Cardiac muscle cell (in vitro differentiated cells and primary cell): ENCODE measurements at places on chromosomes 2 and 18.

- H3K4me3 ChIP-seq: no peak overlapping the region
- no peaks in the 10 kb centered on the region for H3K4me1 ChIP-seq
- no peak for DNase-seq
These were observed 21.9 kb upstream of the MTERF4 start for GRCh38 chr2:241123816-241124536.

DNA sequence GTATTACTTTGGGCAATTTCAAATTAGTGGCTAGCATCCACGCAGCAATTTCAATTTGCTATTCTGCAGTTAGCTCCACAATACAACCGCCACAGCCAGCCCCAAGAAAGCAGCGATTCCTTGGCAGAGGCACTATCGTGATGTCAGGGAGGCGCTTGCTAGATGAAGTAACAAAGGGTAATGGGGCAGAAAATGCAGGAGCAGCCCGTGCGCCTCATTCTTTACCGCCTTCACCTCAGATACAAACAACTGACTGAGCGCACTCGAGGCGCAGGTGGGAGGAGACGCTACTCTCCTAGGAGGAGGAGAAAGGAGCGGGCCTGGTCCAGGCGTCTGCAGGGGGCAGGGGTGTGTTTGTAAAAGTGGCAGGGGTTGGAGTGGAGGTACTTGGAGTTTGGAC, 76.9 kb upstream of the ASB18 start:
- DNase-seq: no peak
- H3K4me3 ChIP-seq: no peak overlapping the region
- H3K27ac ChIP-seq: no peak overlapping the region
- no peaks in the 10 kb centered on the region for H3K27me3 ChIP-seq
- H3K4me1 ChIP-seq: no peaks in the 10 kb centered on the region

- H3K4me1 ChIP-seq: no peaks in the 10 kb centered on the region
- H3K27ac ChIP-seq: no peak within 1 kb of the TSS
- DNase-seq: no peak
These were observed at the start of gene SERPINB7 for GRCh38 chr18:63775166-63775730. TSS of gene SERPINB7 (plus strand) at chr18:63775418. CDS start at chr18:63782373, 6,955 bp downstream.

DNA sequence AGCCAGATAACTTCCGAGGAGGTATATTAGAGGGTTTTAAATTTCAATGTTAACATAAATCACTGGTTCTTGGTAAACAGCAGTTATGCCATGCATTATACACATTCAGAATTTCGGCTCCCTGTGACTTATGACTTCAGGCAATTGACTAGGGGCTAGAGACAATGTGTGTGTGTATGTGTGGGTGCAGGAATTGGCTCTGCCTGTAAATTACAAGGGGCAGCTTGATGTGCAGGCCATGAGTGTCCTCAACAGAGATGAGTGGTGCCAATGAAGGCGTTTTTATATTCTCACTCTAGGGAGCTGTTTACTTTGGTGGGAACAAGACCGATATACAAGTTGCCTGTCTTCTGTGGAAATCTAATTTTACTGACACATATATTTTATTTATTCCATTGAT, 161.6 kb downstream of the CSRNP3 start:
- H3K36me3 ChIP-seq: no peaks in the 10 kb centered on the region
- peaks cover 5% of the 10 kb centered on the region for H3K4me1 ChIP-seq
- H3K27me3 ChIP-seq: no peaks in the 10 kb centered on the region
- no peak overlapping the region for H3K27ac ChIP-seq
- no peak for DNase-seq
- no peak overlapping the region for H3K4me3 ChIP-seq

- H3K27me3 ChIP-seq: peaks cover 55% of the 10 kb centered on the region
- no peaks in the 10 kb centered on the region for H3K36me3 ChIP-seq
- no peak for DNase-seq
- no peak overlapping the region for H3K27ac ChIP-seq
These were observed 19.3 kb upstream of the FZD7 start for GRCh38 chr2:202014318-202014717.

DNA sequence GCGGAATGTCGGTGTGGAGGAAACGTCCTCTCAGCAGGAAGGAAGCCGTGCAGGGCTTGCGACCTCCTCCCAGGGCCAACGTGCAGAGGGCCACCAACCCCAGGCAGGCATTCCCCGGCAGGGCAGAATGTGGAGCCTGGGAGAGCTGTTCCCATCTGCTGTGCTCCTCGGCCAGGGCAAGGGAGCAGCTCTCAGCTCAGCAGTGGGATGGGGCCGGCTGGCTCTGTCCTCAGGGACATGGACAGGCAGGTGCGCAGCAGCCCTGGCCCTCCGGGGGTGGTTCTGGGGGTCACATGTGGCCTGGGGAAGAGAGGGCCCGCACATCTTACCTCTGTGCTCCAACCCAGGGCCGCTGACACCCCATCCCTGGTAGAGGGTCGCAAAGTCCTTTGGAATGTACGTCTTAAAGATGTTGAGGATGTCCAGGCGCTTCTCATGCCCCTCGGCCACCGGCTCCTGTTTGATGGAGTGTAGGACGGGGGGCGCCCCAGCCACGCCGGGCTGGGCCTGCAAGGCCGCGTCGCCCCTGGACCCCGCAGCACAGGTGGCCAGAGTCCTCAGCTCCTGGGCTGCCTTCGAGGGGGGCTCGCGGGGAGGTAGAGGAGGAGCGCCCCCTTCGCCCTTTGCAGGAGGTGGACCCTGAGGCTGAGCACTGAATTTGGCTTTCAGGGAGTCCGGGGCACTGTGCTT, 116.4 kb downstream of the ZNF516 start:
- H3K27me3 ChIP-seq: no peaks in the 10 kb centered on the region
- DNase-seq: no peak
- H3K4me1 ChIP-seq: no peaks in the 10 kb centered on the region
- no peak overlapping the region for H3K27ac ChIP-seq
- H3K36me3 ChIP-seq: peaks cover 15% of the 10 kb centered on the region
- no peak overlapping the region for H3K4me3 ChIP-seq

- H3K36me3 ChIP-seq: no peaks in the 10 kb centered on the region
- no peak overlapping the region for H3K4me3 ChIP-seq
- H3K4me1 ChIP-seq: no peaks in the 10 kb centered on the region
- H3K27ac ChIP-seq: no peak overlapping the region
- no peaks in the 10 kb centered on the region for H3K27me3 ChIP-seq
These were observed 69.5 kb upstream of the PSME4 start for GRCh38 chr2:54040250-54040649.

DNA sequence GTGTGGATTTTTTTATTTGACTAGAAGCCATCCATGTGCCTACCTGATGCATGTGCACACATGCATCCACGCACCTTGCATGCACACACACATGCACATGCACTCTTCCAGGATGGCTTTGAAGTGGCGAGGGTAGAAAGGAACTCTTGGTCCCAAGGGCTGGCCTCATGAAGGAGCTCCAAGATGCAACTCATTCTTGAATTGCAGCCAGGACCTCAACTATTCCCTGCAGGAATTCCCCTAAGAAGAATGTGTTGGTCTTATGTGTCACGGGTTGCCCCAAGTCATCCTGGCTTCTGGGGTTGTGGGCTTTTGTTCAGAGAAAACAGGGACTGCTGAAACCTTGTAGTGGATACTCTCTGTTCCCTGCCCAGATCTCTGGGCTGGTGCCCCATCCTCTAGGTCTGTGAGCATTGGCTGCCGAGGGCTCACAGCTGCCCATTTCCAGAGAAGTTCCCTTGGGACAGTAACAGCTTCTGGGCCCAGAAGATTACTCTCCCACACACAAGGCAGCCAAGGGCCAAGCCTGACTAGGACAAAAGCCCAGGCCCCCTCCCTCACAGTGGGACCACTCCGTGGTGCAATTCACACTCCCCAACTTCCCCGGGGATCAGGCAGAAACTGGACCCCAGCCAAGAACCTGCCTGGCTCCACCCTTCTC, 137.6 kb downstream of the COPS8 start:
- H3K4me3 ChIP-seq: no peak overlapping the region
- no peaks in the 10 kb centered on the region for H3K4me1 ChIP-seq
- no peak for DNase-seq
- no peaks in the 10 kb centered on the region for H3K36me3 ChIP-seq

GRCh38 chr2:72998724-72999123, 72.8 kb downstream of the SFXN5 start:
- no peak for DNase-seq
- no peaks in the 10 kb centered on the region for H3K36me3 ChIP-seq
- H3K27ac ChIP-seq: no peak overlapping the region
- H3K4me3 ChIP-seq: no peak overlapping the region
- H3K4me1 ChIP-seq: no peaks in the 10 kb centered on the region

DNA sequence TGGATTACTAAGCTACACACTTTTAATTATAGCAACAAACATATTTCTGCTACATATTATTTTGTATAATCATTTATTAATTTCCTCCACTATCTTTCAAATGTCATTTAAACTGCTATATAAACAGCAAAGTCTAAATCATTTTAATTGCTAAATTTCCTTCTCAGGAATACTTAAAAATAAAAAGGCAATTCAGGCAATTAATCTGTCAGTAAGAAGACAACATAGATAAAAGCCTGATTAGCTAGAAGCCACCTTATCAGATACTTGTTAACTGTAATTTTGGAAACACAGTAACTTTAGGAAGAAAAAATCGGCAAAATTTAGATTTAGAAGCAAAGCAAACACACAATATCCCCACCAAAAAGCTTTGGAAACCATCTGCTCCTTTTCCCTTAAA, 188.2 kb upstream of the ZNF804A start:
- no peaks in the 10 kb centered on the region for H3K36me3 ChIP-seq
- H3K27ac ChIP-seq: no peak overlapping the region
- DNase-seq: no peak
- no peaks in the 10 kb centered on the region for H3K4me1 ChIP-seq
- no peaks in the 10 kb centered on the region for H3K27me3 ChIP-seq

DNA sequence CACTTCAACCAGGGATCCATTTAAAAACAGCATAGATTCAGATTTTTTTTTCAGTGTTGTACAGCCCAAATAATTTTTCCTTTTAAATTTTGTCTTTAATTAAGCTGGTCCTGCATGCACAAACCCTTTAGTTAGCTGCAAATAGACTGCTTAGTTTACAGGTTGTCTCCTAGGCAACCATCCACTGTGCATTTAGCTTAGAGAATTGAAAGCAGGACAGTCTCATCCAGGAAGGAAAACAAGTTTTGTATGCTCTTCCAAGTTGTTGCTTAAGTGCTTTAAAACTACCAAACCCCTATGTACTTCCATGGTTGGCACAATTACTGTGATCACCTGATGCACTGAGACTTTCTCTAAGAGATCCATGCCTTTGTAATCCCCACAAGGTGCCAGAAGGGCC, at the start of gene MAP3K19:
TSS of gene MAP3K19 (minus strand) at position 148 of the 400 bp plus-strand sequence. CDS start 22,800 bp downstream, outside the sequence.
- H3K27me3 ChIP-seq: no peaks in the 10 kb centered on the region
- peaks cover 12% of the 10 kb centered on the region for H3K4me1 ChIP-seq
- no peak within 1 kb of the TSS for H3K4me3 ChIP-seq
- no peaks in the 10 kb centered on the region for H3K36me3 ChIP-seq

- H3K4me3 ChIP-seq: no peak overlapping the region
- no peaks in the 10 kb centered on the region for H3K27me3 ChIP-seq
- no peaks in the 10 kb centered on the region for H3K36me3 ChIP-seq
These were observed 37.3 kb upstream of the ZNF512 start for GRCh38 chr2:27545348-27546141.

DNA sequence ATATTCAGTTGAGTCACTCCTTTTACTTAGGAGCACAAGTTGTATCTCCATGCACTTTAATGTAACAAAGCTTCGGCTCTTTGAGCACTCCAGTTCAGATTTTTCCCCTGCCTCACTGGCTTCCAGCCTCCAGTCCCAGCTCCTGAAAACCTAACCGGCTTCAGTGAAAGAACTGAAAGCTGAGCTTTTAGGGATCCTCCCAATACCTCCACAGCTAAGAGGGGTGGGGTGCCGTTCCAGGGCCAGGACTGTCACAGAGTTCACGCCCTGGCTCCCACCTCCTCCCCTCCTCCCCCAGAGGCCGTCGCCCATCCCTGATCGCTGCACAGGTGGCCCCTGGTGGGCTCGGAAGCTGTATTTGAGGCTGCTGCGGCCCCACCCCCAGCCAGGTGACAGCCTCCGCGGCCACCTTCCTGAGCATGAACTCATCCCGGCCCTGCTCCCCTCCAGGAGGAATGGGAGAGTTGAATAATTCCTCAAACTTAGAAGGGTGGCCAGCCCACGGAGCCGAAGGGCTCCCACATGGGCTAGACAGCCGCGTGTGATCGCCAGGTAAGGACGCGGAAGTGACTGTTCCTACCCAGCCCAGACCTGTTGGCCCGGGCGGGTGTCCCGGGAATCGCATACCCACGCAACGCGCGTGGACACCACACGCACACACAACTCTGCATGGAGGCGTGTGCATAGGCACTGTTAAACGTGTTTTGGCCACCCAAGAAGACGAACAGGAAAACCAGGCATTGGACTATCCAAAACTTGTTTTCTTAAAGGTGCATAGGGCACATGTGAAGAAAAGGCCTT, 1.8 kb downstream of the MYO5B start:
- DNase-seq: peak; percentile 4
- no peak overlapping the region for H3K4me3 ChIP-seq
- H3K27ac ChIP-seq: no peak overlapping the region
- no peaks in the 10 kb centered on the region for H3K36me3 ChIP-seq
- no peaks in the 10 kb centered on the region for H3K4me1 ChIP-seq

- H3K36me3 ChIP-seq: no peaks in the 10 kb centered on the region
- H3K4me3 ChIP-seq: no peak overlapping the region
- peaks cover 82% of the 10 kb centered on the region for H3K27me3 ChIP-seq
- H3K4me1 ChIP-seq: no peaks in the 10 kb centered on the region
These were observed 94.2 kb upstream of the FZD7 start for GRCh38 chr2:201939453-201939941.

DNA sequence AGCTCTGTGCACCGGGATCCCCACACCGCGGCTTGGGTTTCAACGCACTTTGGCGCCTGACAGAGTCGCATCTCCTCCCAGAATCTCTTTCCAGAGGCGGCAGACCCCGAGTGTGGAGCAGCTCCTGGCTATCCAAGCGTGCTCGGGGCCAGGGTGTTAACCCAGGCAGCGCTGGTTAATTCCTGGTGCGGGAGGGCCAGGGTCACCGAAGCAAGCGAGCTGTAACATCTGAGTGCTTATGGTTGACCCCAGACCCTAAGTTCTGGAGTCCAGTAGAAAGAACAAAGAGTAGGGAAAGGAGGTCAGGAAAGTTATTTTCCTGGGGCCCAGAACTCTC, 566 bp upstream of the OSR1 start:
- no peak for DNase-seq
- H3K36me3 ChIP-seq: no peaks in the 10 kb centered on the region

DNA sequence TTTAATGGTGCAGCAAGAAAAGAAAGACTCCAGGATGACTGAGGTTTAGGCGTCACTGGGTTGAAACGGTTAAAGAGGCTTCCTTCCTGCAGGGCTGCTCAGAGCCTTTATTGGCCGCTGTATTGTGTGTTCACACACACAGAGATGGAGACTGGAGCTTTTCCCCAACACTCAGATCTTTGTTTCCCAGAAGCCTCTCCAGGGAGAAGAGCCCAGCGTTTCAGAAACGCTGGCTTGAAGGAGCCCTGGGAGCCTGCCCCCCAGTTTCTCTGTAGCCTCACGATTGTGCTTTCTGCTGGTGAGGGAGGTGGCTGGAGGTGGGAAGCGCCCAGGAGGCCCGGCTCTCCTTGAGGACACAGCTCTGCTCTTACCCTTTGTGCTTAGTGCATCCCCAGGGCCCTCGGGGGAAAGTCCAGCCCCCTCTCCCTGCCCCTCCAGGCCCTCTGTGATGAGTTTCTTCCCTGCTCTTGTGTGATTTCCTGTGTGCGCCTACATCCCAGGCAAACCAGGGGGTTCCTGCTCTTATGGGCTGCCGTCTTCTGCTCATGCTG, 37.1 kb downstream of the RRM2 start:
- peaks cover 4% of the 10 kb centered on the region for H3K4me1 ChIP-seq
- H3K27ac ChIP-seq: no peak overlapping the region
- no peak overlapping the region for H3K4me3 ChIP-seq
- H3K36me3 ChIP-seq: no peaks in the 10 kb centered on the region
- no peak for DNase-seq

GRCh38 chr2:141423124-141423523, 707.7 kb downstream of the LRP1B start:
- H3K27ac ChIP-seq: no peak overlapping the region
- H3K4me1 ChIP-seq: no peaks in the 10 kb centered on the region
- no peak for DNase-seq
- H3K4me3 ChIP-seq: no peak overlapping the region
